ENCODE measurements at places on chromosomes 12 and 14.

DNA sequence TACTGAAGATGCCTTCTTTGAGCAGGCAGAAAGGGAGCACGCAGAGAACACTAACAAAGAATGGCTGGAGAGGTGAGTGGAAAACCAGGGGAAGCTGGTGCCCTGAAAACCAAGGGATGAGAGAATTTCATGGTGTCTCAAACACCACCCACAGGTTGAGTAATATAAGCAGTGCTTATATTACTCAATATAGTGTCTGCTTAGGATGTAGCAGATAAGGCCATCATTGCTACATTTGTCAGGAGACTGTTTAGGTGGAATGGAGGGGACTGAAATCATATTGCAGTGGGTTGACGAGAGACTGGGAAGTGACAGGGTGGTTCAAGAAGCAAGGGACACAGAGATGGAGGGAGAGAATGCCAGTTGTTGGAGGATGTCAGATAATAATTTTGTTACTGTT, 20.6 kb downstream of the PKP2 start:
- DNase-seq: no peak

DNA sequence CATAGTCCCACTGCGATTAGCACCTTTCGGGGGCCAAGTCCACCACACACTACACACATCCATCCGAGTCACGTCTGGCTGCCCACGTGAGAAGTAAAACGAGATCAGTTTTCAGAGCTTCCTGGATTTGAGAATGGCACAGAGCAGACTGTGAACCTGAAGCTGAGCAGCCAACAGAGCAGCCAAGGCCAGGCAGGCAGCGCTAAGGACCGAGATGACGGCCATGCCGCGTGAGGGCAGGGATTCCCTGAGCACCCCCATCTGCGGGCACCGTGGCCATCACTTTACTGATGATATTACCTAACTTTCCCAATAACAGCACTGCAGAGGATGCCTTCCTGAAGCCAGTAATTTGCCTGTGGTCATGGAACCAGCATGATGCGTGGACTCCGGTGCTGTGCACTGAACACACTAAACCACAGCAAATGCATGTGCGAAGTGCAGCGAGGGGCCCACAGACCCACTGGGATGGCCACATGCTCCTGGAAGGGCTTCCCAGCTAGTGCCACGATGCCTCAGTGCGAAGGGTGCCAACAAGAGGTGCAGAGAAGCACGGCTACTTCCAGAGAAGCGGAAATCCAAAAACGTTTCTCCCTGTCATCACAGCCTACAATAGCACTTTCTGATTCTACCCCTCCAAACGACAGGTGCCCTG, 56.0 kb downstream of the RNF34 start:
- no peak for DNase-seq

DNA sequence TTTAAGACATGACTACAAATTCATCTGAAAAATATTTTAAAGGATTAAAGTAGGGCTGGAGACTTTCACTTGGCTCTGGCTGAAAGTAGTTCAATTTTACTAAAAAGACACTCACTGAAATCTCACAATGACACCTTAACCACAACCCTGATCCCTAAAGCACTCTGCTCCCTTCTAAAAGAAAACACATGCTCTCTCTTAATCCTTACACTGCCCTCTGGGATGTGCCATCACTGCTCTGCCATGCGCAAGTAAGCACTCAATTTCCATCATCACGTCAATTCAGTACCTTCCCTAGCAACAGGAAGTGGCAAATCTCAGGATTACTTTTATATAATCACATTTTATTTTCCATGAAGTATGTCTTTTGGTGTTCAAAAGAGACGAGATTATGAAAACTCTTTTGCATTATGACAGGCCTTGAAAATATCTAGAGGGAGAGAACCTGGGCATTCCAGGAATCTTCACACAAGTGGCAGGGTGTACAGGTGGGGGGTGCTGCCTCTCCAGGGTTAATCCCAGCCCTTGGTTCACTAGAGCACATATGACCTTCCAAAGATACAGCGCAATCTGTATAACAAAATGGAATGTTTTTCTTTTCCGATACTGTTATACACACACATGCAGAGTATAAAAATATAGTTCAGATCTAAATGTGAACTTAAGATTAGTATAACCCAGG, 7.3 kb downstream of the ATG14 start:
- no peak for DNase-seq

GRCh38 chr14:94690486-94690885, 78.3 kb downstream of the SERPINA3 start:
- no peak for DNase-seq

GRCh38 chr12:65907513-65907912, 83.2 kb downstream of the HMGA2 start:
- no peak for DNase-seq

- no peak for DNase-seq
These were observed 32.5 kb upstream of the TC2N start for GRCh38 chr14:91899806-91900205.

DNA sequence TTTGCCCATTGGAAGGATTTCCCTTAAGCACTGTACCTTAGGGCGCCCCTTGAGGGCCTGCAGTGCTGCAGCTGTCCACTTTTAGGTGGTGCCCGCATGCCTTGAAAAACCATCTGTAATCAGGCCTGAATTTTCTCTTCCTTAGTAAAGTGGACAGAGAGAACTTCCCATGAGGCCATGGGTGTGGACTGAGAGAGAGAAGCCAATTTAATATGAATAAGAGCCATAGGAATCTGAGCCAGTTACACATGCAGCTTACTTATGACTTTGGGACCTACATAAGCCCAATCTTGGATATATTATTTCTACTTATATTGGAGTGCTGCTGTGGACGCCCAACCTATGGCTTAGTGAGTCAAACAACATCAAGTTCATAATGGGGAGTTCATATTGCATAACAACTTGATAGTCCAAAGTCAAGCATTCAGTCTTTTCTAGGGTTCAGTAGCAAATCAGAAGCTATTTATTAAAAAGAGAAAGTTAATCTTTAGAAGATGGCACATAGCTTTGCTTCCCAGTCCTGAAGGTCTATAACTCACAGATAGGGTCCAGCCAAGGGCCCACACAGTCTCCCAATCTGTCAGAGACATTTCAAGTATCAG, 11.1 kb upstream of the ETV6 start:
- no peak for DNase-seq

- no peak for DNase-seq
These were observed 39.4 kb downstream of the ETV6 start for GRCh38 chr12:11688831-11689230.

DNA sequence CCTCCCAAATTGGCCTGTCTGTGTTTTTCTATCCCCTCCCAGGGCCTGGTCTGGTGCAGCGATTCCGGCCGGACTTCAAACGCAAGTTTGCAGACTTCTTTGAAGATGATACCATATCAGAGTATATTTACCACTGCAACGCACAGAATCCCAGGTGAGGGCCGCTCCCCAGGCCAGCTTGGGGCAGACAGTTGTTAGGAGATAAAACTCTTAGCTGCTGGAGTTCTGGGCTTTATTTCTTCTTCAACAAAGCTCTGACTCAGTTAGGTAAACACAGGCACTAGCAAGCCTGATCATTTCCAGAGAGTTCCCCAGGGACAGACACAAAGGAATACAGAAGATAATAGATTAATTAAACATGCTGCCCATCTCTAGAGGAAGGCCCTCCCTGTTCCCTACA, 8.3 kb downstream of the ABHD4 start:
- DNase-seq: no peak

Measured in hematopoietic multipotent progenitor cell treated with erythropoietin and hydrocortisone succinate and interleukin-3 and kit ligand, for 8 days (in vitro differentiated cells).